GOT3 (cell line): ENCODE measurements at places on chromosomes 6 and 20.
A peak's percentile ranks its signal among the peaks of the same experiment; 100 is the strongest.

GRCh38 chr6:6966127-6966526, 141.6 kb upstream of the RREB1 start:
- DNase-seq = no peak

GRCh38 chr6:21842875-21843645, 249.5 kb downstream of the SOX4 start:
- DNase-seq = no peak

DNA sequence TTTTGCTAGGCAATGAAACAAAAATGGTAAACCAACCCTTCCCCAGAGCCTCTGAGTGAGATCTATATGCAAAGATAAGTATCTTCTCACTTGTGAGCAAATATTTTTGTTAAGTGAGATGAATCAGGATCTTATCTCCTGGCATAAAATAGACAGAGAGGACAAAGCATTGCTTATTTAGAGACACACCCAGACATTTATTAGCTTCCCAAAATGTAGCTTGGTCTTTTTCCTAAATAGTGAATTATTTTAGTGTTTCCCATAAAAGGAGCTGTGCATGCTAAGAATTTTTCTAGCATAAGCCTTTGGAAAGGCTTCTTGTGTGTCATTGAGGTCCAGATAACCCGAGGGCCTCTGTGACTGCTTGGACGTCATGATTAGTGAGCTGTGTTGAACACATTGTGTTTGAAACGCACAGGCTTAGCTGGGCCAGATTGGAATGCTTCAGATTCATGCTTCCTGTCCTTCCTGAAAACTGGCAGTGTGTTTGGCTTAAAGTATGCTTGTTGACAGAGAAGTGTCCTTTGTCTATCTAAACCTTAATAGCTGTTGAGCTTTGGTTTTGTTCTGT, 16.5 kb downstream of the MTHFD1L start:
- no peak for DNase-seq

DNA sequence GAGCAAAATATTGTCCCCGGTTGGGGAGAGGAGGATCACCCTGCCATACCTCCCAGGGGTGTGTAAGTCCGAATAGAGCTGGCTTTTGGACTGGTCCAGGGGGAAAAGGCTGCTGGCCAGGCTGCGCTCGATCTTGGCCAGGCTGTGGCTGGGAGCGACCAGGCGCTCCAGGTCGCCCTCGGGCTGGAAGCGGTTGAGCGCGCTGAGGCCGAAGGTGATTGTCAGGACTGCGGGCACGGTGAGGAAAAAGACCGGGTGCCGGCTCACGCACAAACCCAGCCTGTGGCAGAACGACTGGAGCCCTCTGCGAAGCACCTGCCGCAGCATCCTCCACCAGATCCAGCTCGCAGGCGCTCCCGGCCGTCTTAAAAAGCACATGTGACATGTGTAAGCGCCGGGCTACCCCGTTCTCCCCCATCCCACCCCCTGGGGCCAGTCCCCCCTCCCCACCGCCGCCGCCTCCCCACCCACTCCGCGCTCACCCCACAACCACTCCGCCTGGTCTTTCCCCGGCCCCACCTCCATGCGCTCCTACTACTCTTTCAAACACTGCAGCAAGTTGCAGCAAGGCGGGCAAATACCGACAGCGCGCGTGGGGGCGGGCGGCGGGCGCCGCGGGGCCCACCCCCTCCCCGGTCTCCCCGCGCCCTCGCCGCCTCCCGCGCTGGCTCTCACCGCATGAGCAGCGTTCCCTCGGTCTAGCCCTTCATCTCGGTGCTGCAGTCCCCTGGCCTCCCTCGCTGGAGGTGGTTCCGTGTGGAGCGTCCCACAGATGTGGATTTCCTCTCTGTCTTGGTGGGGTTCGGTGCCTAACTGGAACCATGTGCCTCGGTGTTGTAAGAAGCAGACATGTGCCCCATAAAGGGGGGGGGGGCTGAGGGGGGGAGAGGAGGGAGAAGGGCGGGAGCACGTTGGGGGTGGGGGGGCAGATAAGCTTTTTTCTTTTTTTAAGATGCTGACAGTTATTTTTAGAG, 42.4 kb downstream of the PTCHD4 start:
- no peak for DNase-seq

- peak; percentile 80 for DNase-seq
These were observed 941 bp upstream of the SOX12 start for GRCh38 chr20:324177-325044.

GRCh38 chr20:1626528-1627199, 6.9 kb upstream of the SIRPB1 start:
- DNase-seq = no peak

DNA sequence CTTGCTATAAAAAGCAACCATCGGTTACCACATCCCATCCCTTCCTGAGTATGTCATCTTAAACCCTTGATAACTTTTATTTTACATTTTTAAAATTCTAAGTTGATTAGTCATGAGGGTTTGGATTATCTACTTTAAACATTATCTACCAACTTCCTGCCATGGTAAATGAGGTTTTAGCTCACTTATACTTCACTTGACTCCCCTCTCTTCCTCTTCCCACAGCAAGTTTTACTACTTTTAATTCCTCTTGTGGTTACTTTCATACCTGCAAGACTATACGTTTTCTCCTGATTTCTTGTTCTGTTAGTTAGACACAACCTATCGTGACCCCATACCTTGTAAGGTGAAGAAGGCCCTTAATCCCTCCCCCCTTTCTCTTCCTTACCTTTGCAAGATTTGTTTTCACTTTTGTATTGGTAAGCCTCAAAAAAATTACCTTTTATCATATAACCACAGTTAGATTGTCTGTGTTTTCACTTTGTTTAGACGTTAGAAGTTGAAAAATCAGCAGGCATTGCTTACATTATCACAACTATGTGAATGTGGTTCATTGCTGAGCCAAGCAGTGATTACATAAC, 60.1 kb upstream of the OGFRL1 start:
- no peak for DNase-seq

DNA sequence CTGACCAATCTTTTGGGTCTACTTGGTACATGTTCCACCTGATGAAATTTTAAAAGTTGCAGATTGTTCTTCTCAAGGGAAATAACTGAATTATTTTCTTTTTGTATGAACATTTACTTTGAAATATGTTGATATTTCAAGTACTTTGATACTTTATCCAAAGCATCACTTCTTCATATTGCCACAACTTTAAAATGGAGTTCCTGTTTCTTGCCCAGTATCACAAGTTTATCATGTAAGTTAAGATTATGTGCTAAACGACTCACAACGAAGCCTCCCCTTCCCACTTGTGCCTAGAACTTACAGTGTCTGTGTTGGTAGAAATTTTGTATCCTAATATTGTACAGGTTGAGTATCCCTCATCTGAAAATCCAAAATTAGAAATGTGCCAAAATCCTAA, 108.4 kb downstream of the ARID1B start:
- no peak for DNase-seq
